GM04503 (cell line): ENCODE measurements at places on chromosomes 11 and 22.

- DNase-seq, result no peak
Measured at GRCh38 chr11:78228467-78228866, 39.7 kb downstream of the USP35 start.

- DNase-seq, result no peak
Measured at GRCh38 chr11:127249576-127249975, 249.0 kb upstream of the KIRREL3 start.

DNA sequence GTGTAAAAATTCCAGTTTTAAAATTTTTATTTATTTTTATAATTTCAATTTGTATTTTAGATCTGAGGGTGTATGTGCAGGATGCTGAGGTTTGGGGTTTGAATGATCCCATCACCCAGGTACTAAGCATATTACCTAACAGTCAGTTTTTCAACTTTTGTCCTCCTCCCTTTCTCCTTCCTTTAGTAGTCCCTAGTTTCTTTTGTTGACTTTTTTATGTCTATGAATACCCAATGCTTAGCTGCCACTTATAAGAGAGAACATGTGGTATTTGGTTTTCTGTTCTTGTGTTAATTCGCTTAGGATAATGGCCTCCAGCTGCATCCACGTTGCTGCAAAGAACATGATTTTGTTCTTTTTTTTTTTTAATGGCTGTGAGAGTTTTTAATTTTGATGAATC lies 35.7 kb upstream of the UCP3 start:
- DNase-seq, result no peak

DNA sequence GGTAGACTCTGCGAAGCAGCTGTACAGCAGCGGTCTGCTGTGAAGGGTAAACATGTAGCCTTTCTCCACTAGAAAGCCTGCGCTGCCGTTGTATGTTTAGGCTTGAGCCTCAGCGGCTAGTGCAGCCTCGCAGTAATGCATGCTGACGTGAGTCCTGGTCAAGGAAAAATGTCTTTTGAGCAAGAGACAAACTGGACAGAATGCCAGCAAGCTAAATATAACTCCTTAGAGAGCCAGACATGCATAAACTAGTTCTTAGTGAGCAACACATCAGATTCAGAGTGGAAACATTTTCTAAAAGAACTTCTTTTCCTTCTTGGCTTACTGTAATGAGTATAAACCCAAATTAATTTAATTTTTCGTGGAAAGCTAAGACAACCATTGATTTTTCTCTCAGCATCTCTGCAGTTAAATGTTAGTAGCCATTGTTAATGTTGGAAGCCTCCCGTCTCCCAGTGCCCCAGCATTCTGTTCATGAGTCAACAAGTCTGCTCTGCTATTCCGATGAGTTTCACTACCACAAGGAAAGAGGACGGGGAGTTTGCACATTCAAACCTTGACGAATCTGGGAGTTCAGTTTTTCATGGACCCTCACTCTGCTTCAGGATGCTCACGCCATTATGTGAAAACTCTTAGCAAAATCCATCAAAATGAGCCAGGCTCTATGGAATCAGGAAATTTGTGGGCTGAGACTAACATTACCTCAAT lies 51.4 kb downstream of the JAM3 start:
- DNase-seq, result peak; percentile 85

GRCh38 chr11:128904656-128905344 lies 13.6 kb downstream of the KCNJ5 start:
- no peak for DNase-seq

DNA sequence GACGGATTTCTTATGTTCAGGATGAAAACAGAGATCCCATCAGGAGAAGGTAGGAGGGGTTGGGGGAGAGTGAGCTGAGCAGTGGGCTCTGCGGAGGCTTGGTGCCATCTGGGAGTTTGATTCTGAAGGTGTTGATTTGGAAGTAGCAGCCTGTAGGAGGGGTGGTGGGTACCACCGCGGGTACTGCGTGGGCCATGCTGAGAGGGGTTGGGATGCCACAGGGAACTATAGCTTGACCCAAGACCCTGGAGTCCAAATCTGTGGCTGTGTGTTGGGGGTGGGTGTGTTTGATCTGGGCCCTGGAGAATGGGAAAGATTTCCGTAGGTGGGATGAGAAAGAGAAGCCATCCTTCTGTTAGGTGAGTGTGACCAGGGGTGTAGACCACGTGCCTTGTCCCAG lies 5.0 kb downstream of the INCENP start:
- no peak for DNase-seq

GRCh38 chr11:6473451-6474412 lies at the start of gene TRIM3:
TRIM3 (minus strand) TSS chr11:6473941; CDS start chr11:6465695, 8,246 bp downstream.
- DNase-seq, result peak; percentile 51

- DNase-seq, result no peak
Measured at GRCh38 chr11:102026959-102027358, 20.3 kb upstream of the CFAP300 start.

DNA sequence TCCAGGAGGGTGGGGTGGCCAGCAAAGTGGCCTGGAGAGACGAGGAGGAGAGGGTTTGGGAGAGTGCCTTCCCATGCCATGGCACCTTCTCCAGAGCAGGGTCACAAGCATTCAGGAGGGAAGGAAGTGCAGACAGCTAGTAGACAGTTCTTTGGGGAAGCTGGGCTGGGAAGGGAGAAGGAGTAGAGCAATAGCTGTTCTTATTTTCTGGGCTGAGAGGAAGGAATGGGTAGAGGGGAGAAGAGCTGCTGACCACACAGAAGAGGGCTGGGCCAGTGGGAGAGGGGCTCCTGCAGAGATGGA lies 14.8 kb upstream of the PICK1 start:
- DNase-seq, result no peak

- DNase-seq, result no peak
Measured at GRCh38 chr22:17318817-17319216, 50.4 kb upstream of the CECR2 start.
